ENCODE measurements at places on chromosomes 7 and 10. TPM values are rescaled to one million over a fixed set of nuclear protein-coding genes. Genes with fewer than 3 reads are reported as not detected.
A peak's percentile ranks its signal among the peaks of the same experiment; 100 is the strongest.

- no peak for DNase-seq
Measured at GRCh38 chr7:138776166-138776833, 21.5 kb upstream of the TMEM213 start.

- DNase-seq, result no peak
Measured at GRCh38 chr7:10237306-10237705, 736.4 kb upstream of the PHF14 start.

DNA sequence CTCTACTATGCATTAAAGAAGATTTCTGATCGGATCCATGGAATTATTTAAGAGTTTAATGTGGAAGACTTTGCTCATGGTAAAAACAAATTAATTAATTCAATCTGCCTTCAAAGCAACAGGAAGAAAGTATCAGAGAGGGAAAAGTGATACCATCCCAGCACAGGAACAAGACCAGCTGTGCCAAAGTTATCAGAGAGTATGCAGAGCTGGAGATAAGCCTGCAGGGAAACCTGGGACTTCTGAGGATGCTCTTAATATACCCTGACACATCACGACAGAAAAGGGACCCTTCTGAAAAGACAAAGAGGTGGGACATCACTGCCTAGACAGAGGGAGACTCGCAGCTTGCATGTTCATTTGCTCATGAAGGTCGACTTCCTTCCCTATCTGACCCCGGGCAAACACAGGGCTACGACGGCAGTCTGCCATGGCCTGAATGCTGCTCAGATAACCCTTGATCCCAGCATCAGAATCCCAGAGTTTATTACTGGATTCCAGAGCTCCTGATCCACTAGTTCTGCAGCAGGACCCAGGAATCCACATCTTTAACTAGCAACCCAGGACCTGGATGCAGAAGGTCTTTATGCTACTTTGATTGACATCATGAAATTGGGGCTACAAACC, 29.5 kb downstream of the FAM171A1 start:
- no peak for DNase-seq

- peak; percentile 33 for DNase-seq
Measured at GRCh38 chr10:119724593-119725516, 995 bp upstream of the INPP5F start.

DNA sequence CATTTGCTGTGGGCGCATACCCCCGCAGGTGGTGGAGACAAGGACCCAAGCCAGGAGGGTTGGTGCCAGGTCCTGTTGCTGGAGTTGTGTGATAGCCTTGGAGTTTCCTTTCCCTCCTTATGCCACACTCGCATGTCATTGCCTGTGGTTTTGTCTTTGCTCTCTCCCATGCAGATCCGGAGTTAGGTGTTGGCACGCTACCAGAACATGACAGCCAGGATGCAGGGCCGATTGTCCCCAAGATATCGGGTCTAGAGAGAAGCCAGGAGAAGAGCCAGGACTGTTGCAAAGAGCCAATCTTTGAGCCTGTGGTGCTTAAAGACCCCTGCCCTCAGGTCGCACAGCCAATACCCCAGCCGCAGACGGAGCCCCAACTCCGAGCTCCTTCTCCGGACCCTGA, 369.2 kb upstream of the GALNT17 start:
- DNase-seq, result no peak

DNA sequence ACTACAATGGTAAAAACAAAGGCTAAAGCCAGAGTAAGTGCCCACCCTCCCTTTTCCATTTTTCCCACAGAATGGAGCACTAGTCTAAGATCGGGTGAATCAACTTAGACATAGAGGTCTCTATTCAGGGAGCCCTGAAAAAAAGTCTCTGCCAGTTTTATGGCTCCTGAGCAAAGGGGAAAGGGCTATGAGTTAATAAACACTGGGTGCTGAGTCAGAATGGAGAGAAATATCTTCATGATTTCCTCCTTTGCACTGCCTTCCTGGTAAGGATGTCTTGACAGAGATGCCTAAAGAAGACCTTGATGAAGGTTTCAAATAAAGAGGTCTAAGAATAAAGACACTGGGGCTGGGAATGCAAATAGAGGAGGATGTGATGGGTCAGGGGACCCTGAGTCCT, 607.4 kb upstream of the MBL2 start:
- DNase-seq, result no peak

DNA sequence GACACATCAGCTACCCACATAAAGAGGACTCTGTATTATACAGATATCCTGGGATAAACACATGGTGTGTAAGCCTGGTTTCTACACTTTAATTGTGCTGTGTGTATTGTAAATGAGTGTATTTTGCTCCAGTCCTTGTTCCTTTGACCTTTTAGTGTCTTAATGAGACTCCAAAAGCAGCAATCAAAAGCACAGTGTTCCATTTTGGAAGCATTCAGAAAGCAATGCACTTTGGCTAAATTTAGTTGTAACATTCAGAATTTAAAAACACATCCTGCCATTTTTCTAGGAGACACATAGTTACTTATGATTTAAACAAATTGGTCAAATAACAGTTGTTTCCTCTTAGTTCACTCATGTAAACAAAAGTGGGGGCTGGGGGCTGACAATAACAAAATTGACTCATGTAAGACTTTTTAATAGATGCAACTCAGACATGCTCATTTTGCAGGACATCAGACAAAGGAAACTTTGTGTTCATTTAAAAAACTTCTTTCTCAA, 122.2 kb downstream of the GPR37 start:
- DNase-seq, result no peak

DNA sequence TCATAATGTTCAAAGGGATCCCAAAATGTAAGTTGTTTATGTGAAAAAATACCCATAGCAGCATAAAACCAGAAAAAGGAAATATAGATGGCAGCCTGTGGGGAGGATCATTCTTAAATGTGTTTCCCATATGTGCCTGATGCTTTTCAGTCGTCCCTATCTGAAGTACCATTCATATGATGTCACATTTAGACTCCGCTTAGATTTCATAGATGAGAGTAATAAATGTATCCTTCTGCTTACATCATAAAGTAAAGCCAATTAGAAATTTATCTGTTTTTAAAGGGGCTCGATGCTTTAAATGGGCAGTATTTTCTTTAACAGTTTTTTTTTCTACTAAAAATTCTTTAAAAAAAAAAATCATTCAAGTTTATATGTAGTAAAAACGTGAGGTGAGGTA, 136.1 kb downstream of the KAT6B start:
- no peak for DNase-seq

- DNase-seq, result no peak
Measured at GRCh38 chr10:72043016-72043834, 45.1 kb downstream of the SPOCK2 start.

DNA sequence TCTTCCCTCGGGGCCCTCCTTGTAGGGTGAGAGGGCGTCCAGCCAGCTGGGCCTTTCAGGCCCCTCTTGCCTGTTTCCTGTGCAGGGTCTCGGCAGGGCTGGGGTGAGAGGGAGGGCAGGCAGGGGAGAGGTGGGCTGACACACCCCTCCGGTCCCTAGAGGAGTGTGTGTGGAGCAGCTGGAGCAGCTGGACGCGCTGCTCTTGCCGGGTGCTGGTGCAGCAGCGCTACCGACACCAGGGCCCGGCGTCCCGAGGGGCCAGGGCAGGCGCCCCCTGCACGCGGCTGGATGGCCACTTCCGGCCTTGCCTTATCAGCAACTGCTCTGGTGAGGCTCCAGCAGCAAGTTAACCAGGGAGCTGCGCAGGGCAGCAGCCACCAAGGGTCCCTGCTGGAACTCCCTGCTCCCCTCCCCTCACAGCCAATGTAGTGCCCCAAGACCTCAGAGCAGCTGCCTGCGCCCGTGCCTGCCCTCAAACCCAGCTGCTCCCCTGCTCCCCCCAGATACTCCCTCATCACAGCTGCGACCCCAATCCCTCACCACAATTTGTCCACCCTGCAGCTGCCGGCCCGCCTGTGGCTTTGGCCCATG, 15.7 kb upstream of the ZNF862 start:
- peak; percentile 42 for DNase-seq

- DNase-seq, result peak; percentile 2
Measured at GRCh38 chr7:122802301-122802751, 83.9 kb downstream of the CADPS2 start.

DNA sequence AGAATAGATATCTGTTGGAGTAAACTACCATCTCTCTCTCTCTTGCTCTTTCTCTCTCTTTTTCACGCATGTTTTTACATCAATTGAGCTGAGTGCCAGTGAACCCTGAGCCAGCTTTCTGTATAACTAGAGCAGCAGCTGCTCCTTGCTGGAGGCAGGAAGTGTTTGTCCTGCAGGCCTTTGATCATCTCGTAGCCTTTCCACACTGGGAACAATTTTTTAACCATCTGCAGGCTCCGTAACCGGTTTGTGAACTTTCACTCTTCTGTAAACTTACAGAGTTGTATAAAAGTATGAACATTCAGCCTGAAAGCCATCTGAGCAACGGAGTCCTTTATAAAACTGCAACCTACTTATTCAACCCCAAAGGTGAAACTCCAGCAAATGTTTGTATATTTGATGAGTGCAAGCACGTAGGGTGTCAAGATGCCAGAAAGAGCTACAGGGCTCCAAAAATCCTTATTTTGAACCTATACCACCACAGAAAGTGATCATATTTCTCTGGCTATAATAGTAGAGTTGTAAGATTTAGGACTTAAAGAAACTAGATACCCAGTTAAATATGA, 162.8 kb upstream of the NFE2L3 start:
- DNase-seq, result no peak

GRCh38 chr7:28749638-28750037, 208.5 kb downstream of the TRIL start:
- peak; percentile 89 for DNase-seq

DNA sequence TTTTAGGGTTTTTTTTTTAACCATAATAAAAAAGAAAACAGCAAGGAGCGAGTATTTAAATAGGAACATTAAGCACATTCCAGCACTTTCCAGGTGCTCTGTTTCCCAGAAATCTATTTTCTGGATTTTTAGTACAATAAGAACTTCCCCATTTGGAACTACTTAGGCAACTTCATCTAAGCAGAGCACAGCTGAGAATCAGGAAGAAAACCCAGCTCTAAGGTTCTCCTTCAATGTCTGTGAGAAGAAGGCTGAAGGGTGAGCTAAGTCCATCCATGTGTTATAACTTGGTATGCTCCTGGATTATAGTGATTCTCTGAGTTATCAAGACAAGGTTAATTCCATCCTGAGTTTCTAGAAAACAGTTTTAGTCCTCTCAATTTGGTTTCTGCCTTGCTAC, 181.9 kb downstream of the CYP26A1 start:
- no peak for DNase-seq

DNA sequence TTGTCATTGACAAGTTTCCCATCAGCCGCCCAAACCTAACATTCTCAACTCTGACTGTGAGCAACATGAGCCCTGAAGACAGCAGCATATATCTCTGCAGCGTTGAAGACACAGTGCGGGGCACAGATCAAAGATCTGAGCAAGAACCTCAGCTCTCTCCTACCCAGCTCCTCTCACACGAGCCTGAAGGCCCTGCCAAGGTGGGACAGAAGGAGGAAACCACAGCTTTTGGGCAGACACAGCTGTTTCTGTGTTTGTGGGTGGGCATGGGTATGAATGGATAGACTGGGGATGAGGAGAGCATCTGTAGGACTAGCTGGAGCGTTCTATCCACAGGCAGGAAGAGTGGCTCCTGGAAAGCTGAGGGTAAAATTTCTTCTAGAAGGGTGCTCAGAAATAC, 8.5 kb upstream of the PRSS1 start:
- DNase-seq, result no peak

- DNase-seq, result no peak
Measured at GRCh38 chr10:8617792-8618191, 563.3 kb downstream of the GATA3 start.

GRCh38 chr10:94251568-94251967, 111.2 kb downstream of the NOC3L start:
- no peak for DNase-seq

DNA sequence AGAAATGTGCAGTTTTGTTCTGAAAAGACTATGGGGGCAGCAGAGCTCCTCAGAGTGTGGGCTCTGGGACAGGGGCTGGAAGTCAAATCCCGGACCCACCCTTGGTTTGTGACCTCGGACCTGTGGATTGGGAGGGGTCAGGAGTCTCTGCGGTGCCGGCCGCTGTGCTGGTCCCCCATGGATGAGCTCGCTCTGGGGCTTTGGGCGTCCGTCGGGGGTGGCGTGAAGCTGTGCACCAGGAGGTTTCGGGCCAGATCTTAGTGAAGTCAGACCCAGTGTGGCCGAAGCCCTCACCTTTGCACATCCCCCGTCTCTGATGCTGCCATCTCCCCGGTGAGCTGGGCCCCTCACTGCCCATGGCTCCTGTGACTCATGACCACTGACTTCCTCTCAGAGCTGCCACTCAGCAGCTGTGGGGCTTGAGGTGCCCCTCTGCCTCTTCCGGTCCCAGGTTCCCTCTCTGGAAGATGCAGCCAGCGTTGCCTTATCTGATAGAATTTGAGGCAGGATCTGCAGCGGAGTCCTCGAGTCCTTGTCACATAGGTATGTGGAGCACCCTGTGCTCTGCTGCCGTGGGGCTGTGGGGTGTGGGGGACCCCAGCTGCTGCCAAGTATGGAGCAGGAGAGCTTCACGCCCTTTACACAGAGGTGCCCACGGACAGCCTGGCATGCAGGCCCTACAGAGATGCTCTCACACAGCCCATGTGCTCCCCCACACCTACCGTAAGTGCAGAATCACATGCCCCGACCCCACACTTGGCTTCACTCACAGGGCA, 11.4 kb upstream of the SCART1 start:
- DNase-seq, result no peak

GRCh38 chr10:110786172-110786571, 85.6 kb upstream of the PDCD4 start:
- no peak for DNase-seq

DNA sequence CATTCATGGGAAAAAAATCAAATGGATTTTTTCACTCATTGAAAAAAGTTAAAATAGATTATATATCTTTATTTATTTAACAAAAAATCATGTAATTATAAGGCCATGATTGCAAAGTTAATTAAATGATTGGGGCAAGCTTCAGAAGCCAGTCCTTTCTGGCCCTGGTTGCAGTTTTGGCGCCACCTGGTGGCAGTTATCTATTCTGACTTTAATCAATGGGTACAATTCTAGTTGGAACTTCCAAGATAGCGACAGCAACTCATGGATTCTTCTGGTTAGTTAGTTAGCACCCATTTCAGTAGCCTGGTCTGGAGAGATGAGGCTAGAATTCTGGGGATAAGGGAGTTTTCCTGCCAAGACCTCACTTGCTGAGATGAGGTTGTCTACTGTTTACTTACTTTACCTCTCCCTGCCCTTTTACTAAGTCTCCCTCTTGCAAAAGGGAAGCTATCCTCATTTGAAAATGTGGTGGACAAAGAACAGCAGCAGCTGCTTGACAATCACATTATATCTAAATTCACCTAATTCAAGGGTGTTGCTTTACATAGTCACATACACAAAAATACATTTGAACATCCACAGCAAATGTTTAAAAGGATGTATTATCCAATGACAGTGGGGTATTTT, 42.3 kb downstream of the NOC3L start:
- peak; percentile 82 for DNase-seq

GRCh38 chr10:93915598-93915997, 21.8 kb downstream of the SLC35G1 start:
- DNase-seq, result no peak

The ZP3 gene
- 1.0 TPM for polyA plus RNA-seq

The TEX47 gene
- polyA plus RNA-seq, result not detected

The SH3PXD2A gene
- polyA plus RNA-seq, result 75.4 TPM

The GRID2IP gene
- polyA plus RNA-seq, result 0.11 TPM

The INPP5A gene
- 44.2 TPM for polyA plus RNA-seq

The AS3MT gene
- 8.0 TPM for polyA plus RNA-seq

The POU6F2 gene
- polyA plus RNA-seq, result 0.08 TPM

The ZNF735 gene
- not detected for polyA plus RNA-seq

The ECHDC3 gene
- polyA plus RNA-seq, result 8.2 TPM

The ABCB1 gene
- polyA plus RNA-seq, result 0.09 TPM

The SEM1 gene
- polyA plus RNA-seq, result 129 TPM
